ENCODE measurements at places on chromosomes 12 and 14.

DNA sequence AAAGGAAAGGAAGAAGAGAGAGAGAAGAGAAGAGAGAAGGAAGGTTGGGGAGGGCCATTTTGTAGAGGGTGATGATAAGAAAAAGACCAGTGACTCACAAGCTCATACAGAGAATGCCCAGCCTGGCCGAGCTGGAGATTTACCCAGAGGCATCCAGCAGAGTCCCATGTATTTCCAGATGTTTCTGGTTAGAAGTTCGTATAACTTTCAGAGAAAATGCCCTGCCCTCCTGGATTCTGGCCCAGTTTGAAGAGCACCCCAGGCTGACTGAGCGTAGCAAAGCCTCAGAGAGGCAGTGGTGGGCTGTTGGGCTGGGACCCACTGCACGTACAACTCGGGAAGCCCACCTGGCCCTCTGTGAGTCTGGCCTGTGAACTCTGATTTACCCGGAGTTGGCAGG, 221.8 kb downstream of the SLC41A2 start:
- DNase-seq, result peak; percentile 91

DNA sequence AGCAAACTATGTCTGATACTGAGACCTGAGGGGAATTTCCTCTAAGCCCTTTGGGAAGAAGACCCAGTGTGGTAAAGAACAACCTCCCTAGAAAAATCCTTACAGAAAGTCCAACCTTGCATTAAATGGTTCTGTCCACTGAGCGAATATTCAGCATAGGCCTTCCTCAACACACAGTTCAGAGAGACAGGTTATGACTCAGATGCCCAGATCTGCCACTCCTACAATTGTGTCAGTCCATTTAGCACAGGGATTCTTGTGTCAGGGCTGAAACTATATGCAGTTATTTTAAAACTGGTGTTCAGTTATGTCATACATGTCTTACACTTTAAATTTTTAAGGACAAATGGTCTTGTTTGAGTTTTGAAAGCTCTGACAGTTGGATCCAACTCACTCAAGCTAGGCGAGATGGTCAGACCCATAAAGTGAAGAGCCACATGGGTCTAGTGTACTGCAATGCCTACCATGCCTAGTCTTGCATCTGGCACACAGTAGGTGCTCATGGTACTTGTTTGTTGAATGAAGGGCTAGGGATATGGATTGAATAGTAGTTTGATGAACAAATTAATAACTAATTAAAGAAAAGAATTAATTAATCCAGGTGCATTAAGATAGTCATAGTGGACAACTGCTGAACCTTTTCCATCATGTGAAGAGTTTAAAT, 207.5 kb upstream of the PWP1 start:
- peak; percentile 43 for DNase-seq

- DNase-seq, result peak; percentile 30
These were observed at the start of gene SMAGP for GRCh38 chr12:51270067-51270950. TSS of gene SMAGP (minus strand) at chr12:51270415. CDS start at chr12:51269278, 1,137 bp downstream.

DNA sequence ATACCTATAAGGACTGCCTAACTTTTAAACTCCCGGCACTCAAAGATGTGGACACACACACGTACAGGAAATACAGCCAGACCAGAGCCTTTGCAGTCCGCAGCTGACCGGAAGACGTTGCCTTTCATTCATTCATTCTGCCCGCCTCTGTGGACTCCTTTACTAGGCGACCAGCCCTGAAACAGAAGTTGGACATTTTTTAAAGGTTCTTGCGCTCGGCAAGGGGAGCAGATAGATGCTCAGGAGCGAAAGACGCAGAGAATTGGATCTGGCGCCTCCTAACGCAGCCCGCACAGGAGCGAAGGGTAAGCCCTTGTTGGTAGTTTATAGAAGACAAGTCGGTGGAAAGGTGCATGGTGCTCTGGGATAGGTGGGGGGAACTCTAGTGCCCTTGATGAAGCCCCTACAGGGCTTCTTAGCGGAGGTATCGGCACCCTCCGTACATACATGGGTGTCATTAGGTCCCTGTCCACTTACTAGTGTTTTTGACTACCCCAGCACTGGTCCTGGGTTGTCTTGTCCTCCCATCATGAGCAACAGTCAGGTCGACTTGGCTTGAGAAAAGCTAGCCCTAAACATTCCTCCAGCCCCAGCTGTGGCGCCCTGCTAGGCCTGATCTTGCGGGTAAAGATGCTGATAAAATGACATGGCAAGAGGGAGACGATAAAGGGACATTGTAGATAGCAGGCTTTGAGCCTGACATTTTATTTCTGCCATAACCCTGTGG, at the start of gene KDM2B:
TSS of gene KDM2B (minus strand) at position 65 of the 727 bp plus-strand sequence. CDS start 112 bp downstream, outside the sequence.
- peak; percentile 61 for DNase-seq

GRCh38 chr12:51517316-51517715, 73.7 kb upstream of the SCN8A start:
- DNase-seq, result no peak

GRCh38 chr12:98653866-98654493, 8.9 kb downstream of the APAF1 start:
- peak; percentile 71 for DNase-seq

GRCh38 chr12:62522984-62523383, 56.4 kb downstream of the MON2 start:
- peak; percentile 16 for DNase-seq

GRCh38 chr14:92135269-92135668, 13.5 kb downstream of the CPSF2 start:
- peak; percentile 63 for DNase-seq

GRCh38 chr14:42523666-42524065, 917.0 kb downstream of the LRFN5 start:
- peak; percentile 2 for DNase-seq

DNA sequence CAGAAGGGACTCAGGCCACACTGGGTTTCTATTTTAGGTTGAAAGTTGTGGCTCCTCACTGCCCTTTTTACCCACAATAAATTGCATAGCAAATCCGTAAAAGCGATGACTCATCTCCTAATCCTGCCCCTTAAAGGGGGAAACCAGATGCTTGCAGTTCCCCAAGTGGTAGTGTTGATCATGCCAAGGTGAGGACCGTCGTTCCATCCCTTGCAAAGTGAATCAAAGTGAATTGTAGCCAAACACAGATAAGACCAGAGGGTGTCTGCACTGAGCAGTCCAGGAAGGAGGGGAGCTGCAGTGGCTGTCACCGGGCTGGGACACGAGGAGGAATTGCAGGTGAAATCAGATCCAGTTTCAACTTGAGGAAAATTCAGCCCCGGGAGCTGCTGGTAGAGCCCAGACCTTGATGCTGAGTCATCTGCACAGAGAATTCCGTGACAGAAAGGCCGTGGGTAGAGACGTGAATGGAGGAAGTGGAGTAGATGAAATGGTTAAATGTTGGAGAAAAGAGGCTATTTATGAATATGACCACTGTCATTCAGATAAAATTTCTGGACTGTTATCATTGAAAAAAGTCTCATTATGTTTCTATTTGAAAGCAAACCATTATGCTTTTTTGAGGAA, 44.2 kb upstream of the MMP17 start:
- DNase-seq, result peak; percentile 76

All from fibroblast of mammary gland (primary cell).